Trophoblast cell (in vitro differentiated cells and primary cell): ENCODE measurements at places on chromosomes 2 and 18.

- no peak overlapping the region for H3K4me3 ChIP-seq
- H3K4me1 ChIP-seq: no peaks in the 10 kb centered on the region
- DNase-seq: no peak
- H3K36me3 ChIP-seq: no peaks in the 10 kb centered on the region
- H3K27me3 ChIP-seq: no peaks in the 10 kb centered on the region
- no peak overlapping the region for H3K27ac ChIP-seq
These were observed 13.8 kb downstream of the NEB start for GRCh38 chr2:151720521-151720920.

GRCh38 chr2:240322231-240322955, 113.1 kb upstream of the GPC1 start:
- DNase-seq: no peak
- H3K27me3 ChIP-seq: no peaks in the 10 kb centered on the region
- no peaks in the 10 kb centered on the region for H3K36me3 ChIP-seq
- no peaks in the 10 kb centered on the region for H3K4me1 ChIP-seq

- H3K36me3 ChIP-seq: no peaks in the 10 kb centered on the region
- no peaks in the 10 kb centered on the region for H3K27me3 ChIP-seq
- no peak overlapping the region for H3K4me3 ChIP-seq
- no peak for DNase-seq
These were observed 61.7 kb downstream of the PRKCE start for GRCh38 chr2:45713136-45713535.

- no peaks in the 10 kb centered on the region for H3K36me3 ChIP-seq
- no peak overlapping the region for H3K4me3 ChIP-seq
- no peak overlapping the region for H3K27ac ChIP-seq
These were observed 24.8 kb downstream of the FBLN7 start for GRCh38 chr2:112162956-112163355.

GRCh38 chr2:174326161-174327020, 8.4 kb upstream of the SP9 start:
- peak overlapping the region; percentile 55 for H3K4me3 ChIP-seq
- peak; percentile 15 for DNase-seq
- H3K36me3 ChIP-seq: no peaks in the 10 kb centered on the region
- peaks cover 12% of the 10 kb centered on the region for H3K4me1 ChIP-seq
- H3K27ac ChIP-seq: no peak overlapping the region

GRCh38 chr2:118747066-118747465, 100.4 kb downstream of the EN1 start:
- no peak overlapping the region for H3K27ac ChIP-seq
- H3K27me3 ChIP-seq: no peaks in the 10 kb centered on the region
- no peaks in the 10 kb centered on the region for H3K4me1 ChIP-seq
- no peaks in the 10 kb centered on the region for H3K36me3 ChIP-seq
- DNase-seq: no peak

- DNase-seq: no peak
- H3K4me3 ChIP-seq: no peak overlapping the region
- H3K27me3 ChIP-seq: no peaks in the 10 kb centered on the region
- H3K27ac ChIP-seq: no peak overlapping the region
- H3K36me3 ChIP-seq: no peaks in the 10 kb centered on the region
These were observed 222.4 kb upstream of the NCKAP5 start for GRCh38 chr2:133790711-133791110.

DNA sequence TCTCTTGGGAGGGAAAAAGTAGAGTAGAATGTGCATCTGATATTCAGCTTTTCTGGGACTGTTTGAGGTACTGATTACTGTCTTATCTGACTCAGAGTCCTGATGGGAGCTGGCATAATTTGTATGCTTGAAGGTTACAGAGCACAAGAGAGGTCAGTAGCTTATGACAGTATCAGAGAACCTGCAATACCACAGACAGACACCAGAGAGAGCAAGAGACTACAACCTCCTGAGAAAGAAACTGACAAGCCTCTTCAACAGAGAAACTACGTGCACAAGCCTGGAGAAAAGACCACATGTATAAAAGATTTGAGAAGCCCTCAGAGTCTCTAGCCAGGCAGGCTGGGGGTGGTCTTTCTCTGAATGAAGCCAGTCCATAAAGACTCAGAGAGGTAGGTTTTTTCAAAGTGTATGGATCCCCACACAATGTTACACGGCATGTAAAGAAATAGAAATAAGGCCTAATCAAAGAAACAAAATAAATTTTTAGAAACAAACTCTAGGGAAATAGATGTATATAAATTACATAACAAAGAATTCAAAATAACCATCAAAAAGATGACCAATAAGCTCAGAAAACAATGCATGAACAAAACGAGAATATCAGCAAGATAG, 568.3 kb downstream of the LRRTM4 start:
- DNase-seq: peak; percentile 73
- no peak overlapping the region for H3K27ac ChIP-seq

GRCh38 chr2:237616734-237617586, 10.4 kb upstream of the LRRFIP1 start:
- no peak overlapping the region for H3K4me3 ChIP-seq
- H3K27ac ChIP-seq: no peak overlapping the region
- H3K4me1 ChIP-seq: peaks cover 36% of the 10 kb centered on the region
- DNase-seq: no peak
- no peaks in the 10 kb centered on the region for H3K27me3 ChIP-seq

DNA sequence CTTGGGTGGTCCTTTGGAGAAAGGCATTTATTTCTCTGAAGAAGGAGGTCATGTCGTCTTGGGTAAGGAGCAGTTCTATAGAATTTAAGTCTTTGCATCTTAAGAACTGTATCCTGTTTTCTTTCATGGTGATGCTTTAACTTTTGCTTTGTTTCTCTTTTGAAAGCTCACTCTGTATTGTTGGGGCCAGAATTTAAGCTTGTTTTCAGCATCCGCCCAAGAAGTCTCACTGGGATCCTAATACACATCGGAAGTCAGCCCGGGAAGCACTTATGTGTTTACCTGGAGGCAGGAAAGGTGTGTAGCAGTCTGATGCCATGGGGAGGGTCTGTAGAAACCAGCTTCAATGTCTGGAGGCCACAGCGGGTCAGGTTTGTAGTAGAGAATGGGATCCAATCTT, 64.7 kb upstream of the TTC39C start:
- no peak overlapping the region for H3K4me3 ChIP-seq
- H3K27ac ChIP-seq: no peak overlapping the region
- no peak for DNase-seq
- H3K27me3 ChIP-seq: no peaks in the 10 kb centered on the region
- H3K36me3 ChIP-seq: no peaks in the 10 kb centered on the region

DNA sequence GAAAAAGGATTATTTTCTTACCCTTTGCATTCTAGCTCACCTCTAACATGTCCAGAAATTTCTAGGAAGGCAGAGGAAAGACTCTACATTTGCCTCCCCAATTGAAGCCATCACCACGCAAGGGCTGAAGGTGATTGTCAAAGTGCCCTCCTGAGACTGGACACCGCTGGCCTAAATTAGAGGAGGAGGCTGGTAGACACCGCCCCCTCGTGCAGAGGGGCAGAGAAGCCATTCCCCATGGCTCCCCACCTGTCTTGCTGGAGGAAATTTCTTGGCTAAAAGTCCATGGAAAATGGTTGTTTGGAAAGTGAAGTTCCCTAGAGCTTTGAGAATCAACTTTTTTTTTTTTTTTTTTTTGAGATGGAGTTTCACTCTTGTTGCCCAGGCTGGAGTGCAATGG, 31.3 kb upstream of the CREB1 start:
- no peaks in the 10 kb centered on the region for H3K36me3 ChIP-seq
- no peaks in the 10 kb centered on the region for H3K4me1 ChIP-seq
- H3K27me3 ChIP-seq: no peaks in the 10 kb centered on the region
- no peak for DNase-seq
- H3K27ac ChIP-seq: no peak overlapping the region

GRCh38 chr2:205405194-205405593, 277.1 kb upstream of the NRP2 start:
- DNase-seq: no peak
- no peaks in the 10 kb centered on the region for H3K27me3 ChIP-seq
- no peaks in the 10 kb centered on the region for H3K36me3 ChIP-seq
- H3K4me1 ChIP-seq: no peaks in the 10 kb centered on the region

- DNase-seq: no peak
- no peaks in the 10 kb centered on the region for H3K27me3 ChIP-seq
- H3K4me1 ChIP-seq: peaks cover 6% of the 10 kb centered on the region
- peak overlapping the region; percentile 80 for H3K27ac ChIP-seq
- H3K36me3 ChIP-seq: peaks cover 8% of the 10 kb centered on the region
These were observed 493 bp downstream of the FN1 start for GRCh38 chr2:215435280-215435869.

DNA sequence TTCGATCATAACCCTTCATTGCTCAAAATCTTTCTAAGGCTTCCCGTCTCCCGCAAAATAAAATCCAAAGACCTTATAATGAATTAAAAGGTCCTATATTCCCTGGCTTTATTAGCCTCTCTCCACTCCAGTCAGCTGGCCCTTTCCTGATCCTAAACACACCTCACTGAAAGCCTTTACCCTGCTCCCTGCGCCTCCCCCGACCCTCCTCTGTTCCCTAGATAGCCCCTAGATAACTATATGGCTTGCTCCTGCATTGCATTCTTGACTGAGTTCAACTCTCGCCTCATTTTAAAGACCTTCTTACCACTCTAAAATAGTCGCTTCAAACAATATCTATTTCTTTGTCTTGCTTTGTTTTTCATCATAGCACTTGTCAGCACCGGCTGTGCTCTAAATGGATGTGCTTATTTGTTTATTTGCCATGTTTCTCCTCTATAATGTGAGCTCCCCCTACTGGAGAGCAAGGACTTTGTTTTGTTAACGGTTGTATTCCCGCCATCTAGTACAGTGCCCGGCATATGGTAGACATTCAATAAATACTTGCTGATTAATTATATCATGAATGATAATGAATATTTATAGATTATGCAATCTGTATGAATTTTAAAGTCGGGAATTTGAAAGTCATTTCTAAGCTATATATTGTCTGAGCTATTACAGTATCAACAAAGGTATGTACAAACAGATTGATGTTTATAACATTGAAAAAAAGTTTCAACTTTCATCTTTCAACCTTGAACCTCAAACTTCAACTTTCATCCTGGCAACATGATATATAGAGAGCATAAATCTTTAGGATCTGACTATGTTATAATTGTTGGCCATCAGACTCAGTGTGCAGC, 32.4 kb upstream of the VIT start:
- H3K4me3 ChIP-seq: no peak overlapping the region
- H3K36me3 ChIP-seq: no peaks in the 10 kb centered on the region
- no peaks in the 10 kb centered on the region for H3K27me3 ChIP-seq
- DNase-seq: peak; percentile 80
- peak overlapping the region; percentile 43 for H3K27ac ChIP-seq

GRCh38 chr2:130975729-130976128, 117.5 kb downstream of the FAM168B start:
- H3K4me3 ChIP-seq: no peak overlapping the region
- H3K4me1 ChIP-seq: no peaks in the 10 kb centered on the region
- DNase-seq: no peak

DNA sequence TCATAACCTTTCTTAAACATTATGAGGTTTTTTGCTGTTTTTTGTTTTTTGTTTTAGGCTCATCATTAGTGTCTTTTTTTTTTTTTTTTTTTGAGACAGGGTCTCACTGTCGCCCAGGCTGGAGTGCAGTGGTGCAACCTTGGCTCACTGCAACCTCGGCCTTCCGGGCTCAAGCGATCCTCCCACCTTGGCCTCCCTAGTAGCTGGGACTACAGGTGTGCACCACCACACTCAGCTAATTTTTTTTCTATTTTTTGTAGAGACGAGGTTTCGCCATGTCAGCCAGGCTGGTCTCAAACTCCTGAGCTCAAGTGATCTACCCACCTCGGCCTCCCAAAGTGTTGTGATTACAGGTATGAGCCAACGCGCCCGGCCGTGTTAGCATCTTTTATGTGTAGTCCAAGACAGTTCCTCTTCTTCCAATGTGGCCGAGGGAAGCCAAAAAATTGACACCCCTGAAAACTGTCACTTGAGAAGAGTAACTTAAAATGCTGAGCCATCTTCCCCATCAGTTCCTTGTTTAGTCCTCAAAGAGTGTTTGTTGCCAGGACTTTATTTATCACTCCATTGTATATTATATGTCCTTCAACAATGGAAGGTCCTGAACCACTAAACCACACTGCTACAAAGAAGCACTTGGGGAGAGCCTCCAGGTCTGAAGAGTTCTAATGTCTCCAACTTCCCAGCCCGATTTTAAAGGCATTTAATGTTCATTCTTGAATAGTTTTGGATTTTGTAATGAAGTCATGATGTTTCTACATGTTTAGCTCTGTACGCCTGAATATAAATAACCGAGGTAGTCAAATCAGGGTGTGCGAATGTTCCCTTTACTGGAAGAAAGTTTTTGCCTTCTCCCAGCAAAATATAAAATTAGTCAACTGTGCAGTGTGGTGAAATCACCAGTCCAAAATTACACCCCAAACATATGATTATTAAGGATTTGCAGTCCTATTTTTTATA, 26.4 kb downstream of the ZNF516 start:
- no peaks in the 10 kb centered on the region for H3K4me1 ChIP-seq
- H3K27ac ChIP-seq: no peak overlapping the region
- H3K27me3 ChIP-seq: no peaks in the 10 kb centered on the region
- no peak overlapping the region for H3K4me3 ChIP-seq

- no peaks in the 10 kb centered on the region for H3K36me3 ChIP-seq
- H3K4me3 ChIP-seq: no peak overlapping the region
- H3K4me1 ChIP-seq: no peaks in the 10 kb centered on the region
- no peak for DNase-seq
These were observed 139.2 kb upstream of the PID1 start for GRCh38 chr2:229410264-229410663.

- H3K27ac ChIP-seq: no peak overlapping the region
- no peaks in the 10 kb centered on the region for H3K36me3 ChIP-seq
- H3K27me3 ChIP-seq: no peaks in the 10 kb centered on the region
- peaks cover 2% of the 10 kb centered on the region for H3K4me1 ChIP-seq
These were observed 64.9 kb downstream of the FIGN start for GRCh38 chr2:163670929-163671328.

GRCh38 chr2:10844097-10844496, 31.5 kb upstream of the PDIA6 start:
- H3K27me3 ChIP-seq: no peaks in the 10 kb centered on the region
- H3K27ac ChIP-seq: no peak overlapping the region
- H3K4me3 ChIP-seq: no peak overlapping the region
- H3K4me1 ChIP-seq: no peaks in the 10 kb centered on the region
- peak; percentile 94 for DNase-seq

GRCh38 chr2:227536445-227536844, 62.2 kb upstream of the SCYGR2 start:
- no peaks in the 10 kb centered on the region for H3K4me1 ChIP-seq
- DNase-seq: no peak
- H3K36me3 ChIP-seq: peaks cover 11% of the 10 kb centered on the region
- H3K27me3 ChIP-seq: no peaks in the 10 kb centered on the region
- H3K27ac ChIP-seq: no peak overlapping the region
